ENCODE measurements at places on chromosomes 16 and 17. TPM values are rescaled to one million over a fixed set of nuclear protein-coding genes. Genes with fewer than 3 reads are reported as not detected.

The NPIPB8 gene
- 2.4 TPM for total RNA-seq

The KRTAP2-1 gene
- total RNA-seq, result not detected

- H3K36me3 ChIP-seq, result no peaks in the 10 kb centered on the region
- peaks cover 12% of the 10 kb centered on the region for H3K27me3 ChIP-seq
- no peak overlapping the region for H3K4me3 ChIP-seq
- H3K27ac ChIP-seq, result no peak overlapping the region
- H3K4me1 ChIP-seq, result no peaks in the 10 kb centered on the region
Observed at GRCh38 chr17:206941-207560, 25.6 kb upstream of the DOC2B start.

GRCh38 chr17:75548813-75549212, 23.3 kb downstream of the LLGL2 start:
- H3K27me3 ChIP-seq, result no peaks in the 10 kb centered on the region
- H3K27ac ChIP-seq, result no peak overlapping the region
- no peaks in the 10 kb centered on the region for H3K4me1 ChIP-seq
- no peaks in the 10 kb centered on the region for H3K36me3 ChIP-seq
- no peak for DNase-seq
- no peak overlapping the region for H3K4me3 ChIP-seq

DNA sequence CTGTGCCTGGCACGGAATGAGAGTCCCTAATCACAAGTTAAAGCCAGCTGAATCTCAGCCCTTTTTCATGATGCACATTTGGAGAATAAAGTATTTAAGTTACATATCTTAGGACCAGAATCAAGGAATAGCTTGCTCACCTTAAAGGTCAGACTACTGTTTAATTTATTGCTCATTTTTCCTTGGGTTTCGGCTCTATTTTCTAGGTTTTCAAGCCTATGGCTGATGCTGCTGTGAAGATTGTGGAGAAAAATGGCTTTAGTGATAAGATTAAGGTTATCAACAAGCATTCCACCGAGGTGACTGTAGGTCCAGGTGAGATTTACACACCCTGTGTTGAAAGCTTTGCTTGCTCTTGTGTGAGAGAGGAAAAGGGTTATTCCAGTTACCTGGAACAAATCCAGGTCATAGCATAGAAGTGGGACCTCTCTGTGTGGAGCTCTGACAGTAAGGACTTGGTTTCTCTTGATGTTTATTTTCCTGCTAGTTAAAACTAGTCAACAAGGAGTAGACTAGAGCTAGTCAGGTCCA, 18.1 kb downstream of the PRMT7 start:
- H3K27ac ChIP-seq, result no peak overlapping the region
- H3K4me1 ChIP-seq, result peaks cover 30% of the 10 kb centered on the region
- H3K36me3 ChIP-seq, result peaks cover 36% of the 10 kb centered on the region
- DNase-seq, result no peak
- H3K27me3 ChIP-seq, result no peaks in the 10 kb centered on the region
- H3K4me3 ChIP-seq, result no peak overlapping the region

GRCh38 chr16:50457423-50457822, 88.6 kb upstream of the BRD7 start:
- H3K4me3 ChIP-seq, result no peak overlapping the region
- no peak for DNase-seq
- H3K27me3 ChIP-seq, result peaks cover 4% of the 10 kb centered on the region
- peaks cover 11% of the 10 kb centered on the region for H3K4me1 ChIP-seq
- H3K36me3 ChIP-seq, result no peaks in the 10 kb centered on the region
- no peak overlapping the region for H3K27ac ChIP-seq

The PIPOX gene
- 1.2 TPM for total RNA-seq

- no peak for DNase-seq
- no peaks in the 10 kb centered on the region for H3K4me1 ChIP-seq
- no peak overlapping the region for H3K4me3 ChIP-seq
- H3K27me3 ChIP-seq, result no peaks in the 10 kb centered on the region
Observed at GRCh38 chr16:70579648-70580630, 56.3 kb downstream of the SF3B3 start.

- H3K27me3 ChIP-seq, result peaks cover 4% of the 10 kb centered on the region
- no peak for DNase-seq
- H3K36me3 ChIP-seq, result no peaks in the 10 kb centered on the region
- H3K4me3 ChIP-seq, result no peak overlapping the region
- H3K4me1 ChIP-seq, result no peaks in the 10 kb centered on the region
- no peak overlapping the region for H3K27ac ChIP-seq
Observed at GRCh38 chr17:29959658-29960337, 18.4 kb downstream of the EFCAB5 start.

The RRAD gene
- total RNA-seq, result 1.3 TPM

The KRT16 gene
- total RNA-seq, result not detected
